ACHN (cell line): ENCODE measurements at places on chromosomes 1 and 21.
A peak's percentile ranks its signal among the peaks of the same experiment; 100 is the strongest.

- peak; percentile 67 for DNase-seq
Measured at GRCh38 chr1:65820983-65821382, 28.3 kb downstream of the PDE4B start.

DNA sequence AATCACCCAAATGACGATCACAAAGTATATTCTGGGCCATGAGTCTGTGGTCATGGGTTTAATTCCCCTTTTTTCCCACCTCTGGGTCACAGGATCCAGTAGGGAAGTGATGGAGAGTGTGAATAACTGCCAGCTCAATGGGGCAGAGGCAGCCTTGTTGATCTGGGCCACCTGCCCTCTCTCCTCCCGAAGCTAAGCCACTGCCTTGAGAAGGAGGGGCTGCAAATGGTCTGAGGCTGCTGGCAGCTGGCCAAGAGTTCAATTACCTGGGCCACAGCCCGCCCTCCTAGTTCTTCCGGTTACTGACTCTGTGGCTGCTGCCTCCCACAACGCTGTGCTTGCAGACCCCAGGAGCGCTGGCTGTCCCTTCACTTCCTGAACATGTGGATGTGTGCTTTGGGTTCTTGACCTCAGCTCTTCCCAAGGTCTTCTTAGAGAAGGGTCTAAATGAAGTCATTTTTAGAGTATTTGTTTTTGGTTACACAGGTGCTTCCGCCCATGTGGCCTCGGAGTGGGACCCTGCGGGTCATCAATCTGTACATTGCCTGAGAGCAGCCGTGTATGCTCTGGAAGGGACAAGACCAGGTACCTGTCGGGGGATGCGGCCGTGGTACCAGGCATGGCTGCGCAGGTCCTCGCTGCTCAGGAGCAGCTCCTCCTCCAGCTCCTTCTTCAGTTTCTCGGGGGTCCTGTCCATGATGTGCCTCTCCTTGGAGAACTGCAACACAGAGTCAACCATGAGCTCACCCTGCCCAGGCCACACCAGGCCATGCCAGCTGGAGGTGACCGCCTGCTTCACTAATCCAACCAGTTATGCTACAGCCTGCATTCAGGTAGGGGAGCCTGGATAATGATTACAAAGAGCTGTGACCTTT, 89.7 kb downstream of the BCAR3 start:
- DNase-seq, result peak; percentile 42

GRCh38 chr1:168615965-168616364, 39.6 kb downstream of the XCL1 start:
- DNase-seq, result no peak

DNA sequence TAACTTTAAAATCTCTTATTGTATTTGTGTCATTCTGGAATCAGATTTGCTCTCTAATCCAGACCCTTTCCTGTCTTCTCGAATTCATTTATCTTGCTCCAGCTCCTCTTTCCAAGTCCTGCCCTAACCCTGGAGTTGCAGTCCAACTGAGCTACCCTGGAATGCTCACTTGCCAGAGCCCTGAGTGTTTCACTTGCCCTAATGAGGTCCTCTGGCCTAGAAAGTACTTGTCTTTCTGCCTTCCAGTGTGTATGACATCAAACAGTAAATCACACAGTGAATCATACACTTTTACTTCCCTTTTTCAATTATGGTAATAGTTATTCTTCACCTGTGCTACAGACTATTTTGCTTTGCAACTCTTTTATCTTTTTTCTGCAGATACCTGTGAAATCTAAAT, 96.9 kb downstream of the NEK7 start:
- DNase-seq, result peak; percentile 21

DNA sequence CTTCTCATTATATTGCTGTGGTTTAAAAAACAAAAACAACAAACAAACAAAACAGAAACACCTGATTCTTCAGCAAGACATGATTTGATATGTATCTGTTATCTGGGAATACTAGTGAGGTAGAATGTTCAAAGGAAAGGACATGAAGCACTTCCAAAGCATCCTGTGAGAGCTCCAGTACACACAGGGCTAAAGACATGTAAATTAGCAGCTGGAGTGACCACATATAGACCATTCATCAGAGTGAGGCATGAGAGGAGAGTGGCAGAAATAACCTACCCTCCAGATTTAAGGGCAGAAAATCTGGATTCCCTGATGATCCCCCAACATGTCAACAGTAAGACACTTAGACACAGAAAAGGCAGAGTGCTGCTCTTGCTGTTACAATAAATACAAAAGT, 260.5 kb upstream of the CHRM3 start:
- no peak for DNase-seq

- DNase-seq, result no peak
Measured at GRCh38 chr1:61167309-61167708, 84.9 kb downstream of the NFIA start.

- DNase-seq, result no peak
Measured at GRCh38 chr1:203124011-203124410, 3.5 kb upstream of the ADORA1 start.

- DNase-seq, result no peak
Measured at GRCh38 chr1:102562380-102562779, 545.9 kb downstream of the COL11A1 start.

DNA sequence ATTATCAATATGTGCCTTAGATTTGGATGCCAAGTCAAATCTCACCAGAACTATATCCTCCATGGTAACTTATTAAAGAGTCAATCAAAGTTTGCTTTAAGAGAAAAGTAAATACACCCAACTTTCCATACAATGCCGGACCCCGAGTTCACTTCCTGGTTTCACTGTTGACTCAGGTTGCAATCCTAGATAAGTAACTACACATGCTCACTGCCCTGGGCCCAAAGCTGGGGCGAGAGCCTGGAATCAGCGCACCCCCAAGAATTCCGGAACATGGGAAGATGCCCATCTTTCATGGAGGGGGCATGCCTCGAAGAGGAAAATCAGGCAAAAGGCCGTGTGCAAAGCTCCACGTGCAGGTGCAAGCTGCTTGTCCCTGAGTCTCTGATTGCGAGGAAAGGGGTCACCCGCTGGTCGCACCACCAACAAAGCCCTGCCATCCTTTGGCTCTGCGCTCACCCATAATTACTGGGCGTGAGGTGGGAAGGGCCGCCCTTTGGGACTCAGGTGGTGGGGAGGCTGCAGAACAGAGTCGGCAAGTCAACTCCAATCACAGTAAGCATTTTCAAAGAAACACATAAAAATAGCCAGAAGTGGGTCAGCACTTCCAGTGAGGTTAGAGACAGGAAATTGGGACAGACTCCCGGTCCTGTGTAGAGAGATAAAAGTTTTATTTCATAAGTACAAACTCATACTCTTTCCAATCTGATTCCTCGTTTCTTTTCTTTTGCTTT, 167.7 kb downstream of the TOMM20 start:
- no peak for DNase-seq

GRCh38 chr21:17929510-17929909, 110.4 kb upstream of the C21orf91 start:
- no peak for DNase-seq

- DNase-seq, result peak; percentile 50
Measured at GRCh38 chr1:149884433-149885338, 14.7 kb upstream of the BOLA1 start.

DNA sequence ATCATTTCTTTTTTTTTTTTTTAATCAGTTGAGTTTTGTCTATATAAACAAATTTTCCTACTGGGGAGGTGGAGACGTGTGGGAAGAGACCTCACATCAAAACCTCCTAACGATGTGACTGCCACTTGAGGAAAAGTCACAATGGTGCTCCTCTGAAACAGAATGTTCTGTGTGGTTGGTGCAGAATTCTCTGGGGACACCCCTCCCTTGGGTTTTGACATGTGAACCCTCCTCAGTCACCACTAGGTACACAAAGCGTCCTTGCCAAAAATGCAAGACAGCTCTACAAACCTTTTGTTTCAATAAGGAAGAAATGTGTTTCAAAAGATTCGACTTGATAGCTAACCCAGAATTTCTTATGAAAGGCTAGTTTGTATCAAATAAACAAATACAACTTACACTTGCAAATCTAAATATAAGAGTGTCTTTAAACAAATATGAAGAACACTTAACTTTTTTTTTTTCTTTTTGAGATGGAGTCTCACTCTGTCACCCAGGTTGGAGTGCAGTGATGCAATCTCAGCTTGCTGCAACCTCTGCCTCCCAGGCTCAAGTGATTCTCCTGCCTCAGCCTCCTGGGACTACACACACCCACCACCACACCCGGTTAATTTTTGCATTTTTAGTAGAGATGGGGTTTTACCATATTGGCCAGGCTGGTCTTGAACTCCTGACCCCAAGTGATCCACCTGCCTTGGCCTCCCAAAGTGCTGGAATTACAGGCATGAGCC, 9.3 kb downstream of the SLC25A24 start:
- no peak for DNase-seq

DNA sequence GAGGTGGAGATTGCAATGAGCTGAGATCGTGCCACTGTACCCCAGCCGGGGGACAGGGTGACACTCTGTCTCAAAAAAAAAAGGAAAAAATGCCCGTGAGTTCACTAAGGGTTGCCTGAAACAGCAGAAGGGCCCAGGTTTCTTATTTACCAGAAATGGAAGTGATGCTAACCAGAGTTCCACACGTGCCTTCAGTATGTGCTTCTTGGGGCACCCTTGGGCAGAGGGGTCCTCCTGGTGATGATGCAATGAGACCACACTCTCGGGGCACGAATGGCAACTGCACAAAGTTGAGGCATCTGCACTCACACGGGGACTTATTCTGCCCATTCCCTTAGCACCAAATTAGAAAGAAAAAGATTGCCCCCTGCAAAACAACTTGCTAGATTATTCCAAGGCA, 29.2 kb downstream of the OLIG1 start:
- DNase-seq, result no peak

DNA sequence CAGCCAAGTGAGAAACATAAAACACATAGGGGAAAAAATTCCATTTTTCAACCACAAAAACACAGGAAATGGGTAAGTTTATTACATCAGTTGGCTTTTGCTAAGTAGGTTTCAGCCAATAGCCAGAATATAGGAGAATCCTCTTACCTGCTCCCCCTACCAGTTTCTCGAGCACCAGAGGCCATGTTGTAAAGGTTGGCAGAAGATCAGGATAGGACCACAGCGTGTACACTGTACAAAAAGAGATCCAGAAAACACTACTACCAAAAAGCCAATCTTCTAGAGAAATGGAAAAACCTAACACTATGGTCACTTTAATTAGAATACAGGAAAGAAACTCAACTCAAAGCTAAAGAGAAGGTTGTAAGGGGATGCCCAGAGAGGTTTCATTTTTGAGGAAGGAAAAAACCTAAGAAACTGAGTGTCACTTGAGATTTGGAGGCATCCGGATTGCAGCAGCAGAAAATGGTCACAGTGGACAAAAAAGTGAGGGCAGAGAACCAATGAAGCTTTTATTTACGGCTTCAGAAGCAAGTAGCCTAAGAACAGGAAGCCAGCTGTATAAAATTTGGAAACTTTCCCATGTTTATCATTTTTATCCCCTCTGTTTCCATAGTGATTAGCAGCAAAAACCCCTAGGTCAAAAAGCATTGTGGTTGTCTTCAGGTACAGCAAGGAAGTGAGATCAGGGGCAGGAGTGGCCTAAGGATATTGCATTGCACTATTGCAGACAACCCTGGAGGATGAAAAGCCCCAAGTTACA, 2.9 kb downstream of the EIF2D start:
- no peak for DNase-seq

DNA sequence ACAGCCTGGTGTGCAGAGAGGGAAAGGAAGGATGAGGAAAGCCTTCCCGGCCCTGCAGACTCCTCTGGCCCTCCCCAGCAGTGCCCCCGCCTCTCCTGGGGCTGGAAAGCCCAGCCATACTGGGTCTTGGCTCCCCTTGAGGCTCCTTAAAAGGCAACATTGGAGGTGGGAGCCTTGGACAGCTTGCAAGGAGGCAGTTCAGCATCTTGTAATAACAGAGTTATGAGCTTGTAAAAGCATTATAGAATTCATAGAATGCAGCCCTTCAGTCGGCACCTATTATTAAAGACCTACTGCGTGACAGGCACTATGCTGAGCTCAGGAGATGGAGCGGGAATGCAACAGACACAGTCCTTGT, 4.2 kb downstream of the TINAGL1 start:
- no peak for DNase-seq

DNA sequence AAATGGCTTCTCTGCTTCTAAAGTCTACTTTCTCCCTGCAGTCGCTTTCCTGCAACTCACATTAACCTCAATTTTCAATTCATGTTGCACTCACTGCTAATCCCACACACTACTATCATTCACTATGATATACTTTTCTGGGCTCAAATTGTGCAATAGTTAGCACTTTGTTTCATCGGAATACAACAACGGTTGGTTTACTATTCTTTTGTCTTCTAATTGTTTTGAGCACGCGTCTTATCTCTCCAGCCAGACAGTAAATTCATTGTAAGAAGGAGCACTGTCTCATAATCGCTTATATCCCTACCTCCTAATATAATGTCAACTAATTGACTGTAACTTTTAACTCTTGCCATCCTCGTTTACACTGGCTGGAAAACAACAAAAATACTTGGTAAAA, 3.9 kb upstream of the PALMD start:
- DNase-seq, result no peak

DNA sequence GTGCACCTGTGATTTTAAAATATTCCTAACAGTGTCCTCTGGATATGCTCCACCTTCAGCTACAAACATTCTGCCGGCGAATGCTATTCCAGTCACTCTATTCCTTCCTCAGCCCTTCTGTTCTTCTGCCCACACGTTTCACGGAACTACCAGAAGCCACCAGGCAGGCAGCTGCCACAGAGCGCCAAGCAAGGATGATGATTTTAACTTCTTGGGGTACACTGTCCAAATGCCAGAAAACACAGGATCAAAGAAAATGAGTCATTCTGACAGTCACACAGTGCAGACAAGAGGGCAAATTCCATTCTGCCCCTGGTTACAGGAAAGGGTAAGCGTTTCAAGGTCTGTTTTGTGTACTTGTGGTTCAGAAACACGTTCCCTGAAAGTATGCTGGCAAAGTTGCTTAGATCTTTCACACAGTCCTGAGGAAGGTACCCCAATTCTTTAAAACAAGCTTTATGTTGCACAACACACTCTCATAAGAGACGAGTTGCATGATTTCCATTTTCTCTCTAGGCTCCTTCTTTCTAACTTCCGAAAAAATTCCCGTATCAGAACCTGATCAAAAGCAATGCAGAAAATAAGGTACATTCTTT, 508.3 kb upstream of the PKN2 start:
- peak; percentile 38 for DNase-seq

- DNase-seq, result no peak
Measured at GRCh38 chr1:21153388-21153787, 23.3 kb downstream of the EIF4G3 start.

DNA sequence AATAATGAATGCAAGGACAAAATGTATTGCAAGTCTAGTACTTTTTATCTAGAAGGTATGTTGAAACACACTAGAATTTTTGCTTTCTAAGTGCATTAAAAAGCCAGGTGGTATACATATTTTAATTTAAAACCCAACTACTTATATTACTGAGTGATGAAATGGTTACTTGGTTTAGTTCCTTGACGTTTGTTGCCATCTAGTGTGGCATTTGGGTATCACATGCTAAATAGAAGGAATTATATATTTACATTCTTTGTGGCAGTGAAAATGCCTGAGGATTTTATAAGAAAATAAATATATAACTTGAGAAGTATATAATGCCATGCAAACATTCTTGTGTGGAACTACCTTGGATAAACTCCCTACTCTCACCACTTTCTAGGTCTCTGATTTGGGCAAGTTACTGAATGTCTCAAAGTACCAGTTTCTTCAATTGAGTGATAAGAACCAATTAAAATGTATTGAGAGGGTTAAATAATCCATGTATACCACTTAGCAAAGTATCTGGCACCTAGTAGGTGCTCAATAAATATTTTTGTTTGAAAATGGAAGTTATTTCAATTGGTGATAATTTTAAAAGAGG, 69.6 kb downstream of the SDCCAG8 start:
- peak; percentile 71 for DNase-seq
